ENCODE measurements at places on chromosomes 6 and 20.

GRCh38 chr6:34585512-34586061 is 29.5 kb upstream of the SPDEF start:
- DNase-seq: no peak

- DNase-seq: no peak
Measured at GRCh38 chr20:52621401-52621800, 350.8 kb upstream of the TSHZ2 start.

DNA sequence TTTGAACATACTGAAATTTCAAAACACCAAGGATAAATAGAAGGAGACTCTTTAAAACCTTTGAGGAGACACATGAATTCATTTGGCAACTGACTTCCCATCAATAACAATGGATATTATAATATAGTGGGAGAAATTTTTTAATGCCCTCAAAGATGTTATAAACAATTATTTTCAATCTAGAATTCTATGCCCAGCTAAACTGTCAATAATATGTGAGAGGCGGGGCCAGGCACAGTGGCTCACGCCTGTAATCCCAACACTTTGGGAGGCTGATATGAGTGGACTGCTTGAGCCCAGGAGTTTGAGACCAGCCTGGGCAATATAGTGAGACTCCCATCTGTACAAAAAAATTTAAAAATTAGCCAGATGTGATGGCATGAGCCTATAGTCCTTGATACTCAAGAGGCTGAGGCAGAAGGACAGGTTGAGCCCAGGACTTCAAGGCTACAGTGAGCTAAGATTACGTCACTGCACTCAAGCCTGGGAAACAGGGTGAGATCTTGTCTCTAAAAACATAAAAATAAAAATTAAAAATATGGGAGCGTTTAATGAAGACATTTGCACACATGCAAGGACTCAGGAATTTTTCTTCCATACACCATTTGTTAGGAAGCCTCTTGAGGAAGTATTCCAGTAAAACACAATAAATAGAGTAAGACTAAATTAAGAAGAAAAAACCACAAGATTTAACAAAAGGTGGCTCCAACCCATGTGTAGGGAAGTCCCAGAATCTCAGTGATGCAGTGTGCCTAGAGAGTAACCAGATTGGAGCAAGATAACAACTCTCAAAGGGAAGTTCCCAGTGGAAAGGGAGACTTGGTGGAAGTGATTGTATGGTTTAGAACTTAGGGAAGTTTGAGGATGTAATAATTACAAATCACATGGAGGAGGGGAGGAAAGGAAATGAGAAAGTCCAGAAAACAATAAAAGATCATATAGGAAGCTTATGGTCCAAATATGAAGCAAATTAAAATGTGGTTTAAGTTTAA is 26.3 kb upstream of the ETV7 start:
- DNase-seq: no peak

- no peak for DNase-seq
Measured at GRCh38 chr20:16587066-16587465, 13.8 kb upstream of the KIF16B start.

DNA sequence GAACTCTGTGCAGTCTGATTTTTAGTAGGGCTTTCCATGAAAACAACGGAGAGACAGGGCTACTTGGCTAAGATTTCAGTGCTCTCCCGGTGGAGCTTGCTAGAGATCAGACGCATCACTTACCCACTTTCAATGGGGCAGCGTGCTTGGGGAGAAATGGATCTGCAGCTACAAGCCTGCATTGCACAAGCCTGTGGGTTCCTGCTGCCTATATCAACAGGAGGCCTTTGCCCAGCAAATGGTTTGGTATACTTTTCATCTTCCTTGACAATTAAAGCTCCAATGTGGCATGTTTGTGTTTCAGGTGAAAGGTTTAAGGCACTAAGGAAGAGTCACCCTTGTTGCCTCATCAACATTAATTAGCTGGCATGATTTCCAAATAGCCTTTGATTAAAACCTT is 136.0 kb upstream of the FOXQ1 start:
- DNase-seq: no peak

DNA sequence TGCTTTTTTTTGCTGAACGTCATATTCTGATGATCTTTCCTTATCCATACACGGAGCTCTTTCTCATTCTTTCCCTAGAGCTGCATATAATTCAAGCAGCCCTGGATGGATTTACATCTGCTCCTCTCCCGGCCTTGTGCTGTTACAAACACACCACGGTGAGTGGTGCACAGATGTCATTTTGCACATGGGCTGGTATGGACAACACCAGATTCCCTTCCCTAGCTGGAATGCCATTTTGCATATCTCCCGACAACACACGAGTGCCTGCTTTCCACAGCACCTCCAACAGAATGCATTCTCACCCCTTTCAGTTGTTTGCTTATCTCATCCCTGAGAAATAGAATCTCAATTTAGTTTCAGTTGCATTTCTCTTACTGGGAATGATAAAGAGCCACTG is 69.5 kb upstream of the AFDN start:
- DNase-seq: no peak

DNA sequence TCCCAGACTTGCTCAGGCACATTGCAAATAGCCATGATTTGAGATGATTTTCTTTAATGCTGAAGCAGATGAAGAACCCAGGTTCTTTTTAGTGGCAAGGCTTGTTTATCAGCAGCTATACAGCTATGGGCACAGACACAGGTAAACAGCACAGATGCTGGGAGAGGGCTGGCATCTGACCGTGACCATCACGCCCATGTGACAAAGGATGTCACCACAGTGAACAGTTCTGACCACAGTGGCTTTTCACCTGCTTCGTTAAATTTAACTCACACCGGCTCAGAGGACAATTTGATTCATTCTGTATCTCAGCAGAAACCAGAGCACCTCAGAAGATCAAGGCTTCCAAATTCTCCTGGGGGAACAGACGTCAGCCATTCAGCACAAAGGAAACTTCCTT is 142.6 kb downstream of the CDH26 start:
- DNase-seq: no peak

GRCh38 chr20:1761116-1761515 is 103.5 kb upstream of the SIRPG start:
- DNase-seq: no peak

DNA sequence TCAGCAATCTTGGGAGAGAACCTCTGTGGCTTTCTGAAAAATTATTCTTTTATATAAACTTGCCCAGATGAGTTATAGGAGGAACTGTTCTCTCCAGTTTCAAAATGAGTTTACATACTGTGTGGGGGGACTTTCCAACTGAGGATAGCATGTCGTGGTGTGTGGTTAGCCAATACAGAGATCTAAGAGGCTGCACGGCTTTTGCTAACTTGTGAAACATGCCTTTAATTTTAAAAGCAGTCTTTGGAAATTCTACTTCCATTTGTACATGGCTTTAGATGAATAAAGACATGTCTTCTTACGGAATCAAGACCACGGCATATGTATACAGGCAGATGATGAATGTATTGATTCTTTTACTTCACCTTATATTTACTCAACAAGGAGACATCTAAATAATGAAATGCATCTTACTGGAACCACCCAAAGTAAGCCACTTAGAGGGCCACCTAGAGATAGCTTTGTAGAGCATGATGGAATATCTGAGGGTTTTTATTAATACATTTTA is 39.8 kb downstream of the HIVEP1 start:
- DNase-seq: peak; percentile 64

GRCh38 chr6:24469811-24470210 is 19.6 kb downstream of the GPLD1 start:
- DNase-seq: no peak

GRCh38 chr6:151027936-151028838 is 162.7 kb downstream of the MTHFD1L start:
- DNase-seq: no peak

DNA sequence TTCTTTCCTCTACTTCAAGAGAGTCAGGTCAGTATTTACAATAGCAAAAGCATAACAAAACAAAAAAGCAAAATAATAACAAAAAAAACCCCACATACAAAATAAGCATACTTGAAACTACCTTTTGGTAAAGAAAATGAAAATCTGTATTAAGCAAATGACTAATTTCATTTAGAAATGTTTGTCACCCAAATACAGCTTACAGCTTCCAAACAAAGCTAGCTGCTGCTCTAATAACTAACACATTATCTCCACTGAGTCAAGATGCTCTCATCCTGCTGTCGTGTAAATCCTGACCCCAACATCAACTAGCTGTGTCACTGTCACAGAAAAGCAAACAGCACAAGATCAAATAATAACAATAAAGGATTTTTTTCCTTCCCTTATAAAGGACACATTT is 21.7 kb downstream of the MAP7 start:
- DNase-seq: no peak

- no peak for DNase-seq
Measured at GRCh38 chr6:23503173-23503572, 622.8 kb upstream of the NRSN1 start.

DNA sequence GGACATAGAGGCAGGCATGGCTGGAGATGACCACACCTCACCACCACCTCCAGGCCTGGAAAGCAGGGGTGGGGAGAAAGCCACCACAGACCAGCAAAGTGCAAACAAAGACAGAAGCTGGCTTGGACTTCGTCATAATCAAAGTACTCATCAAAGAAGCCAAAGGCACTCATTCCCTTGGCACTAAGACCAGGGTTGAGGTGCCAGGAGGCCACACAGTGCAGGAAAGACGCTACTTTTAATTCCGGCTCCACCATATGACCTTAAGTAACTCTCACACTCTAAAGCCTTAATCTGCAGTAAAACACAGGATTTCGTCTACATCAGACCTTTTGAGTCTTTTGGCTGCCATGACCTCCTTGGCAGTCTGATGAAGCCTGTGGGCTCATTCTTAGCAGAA is 123.1 kb downstream of the HIVEP2 start:
- no peak for DNase-seq

DNA sequence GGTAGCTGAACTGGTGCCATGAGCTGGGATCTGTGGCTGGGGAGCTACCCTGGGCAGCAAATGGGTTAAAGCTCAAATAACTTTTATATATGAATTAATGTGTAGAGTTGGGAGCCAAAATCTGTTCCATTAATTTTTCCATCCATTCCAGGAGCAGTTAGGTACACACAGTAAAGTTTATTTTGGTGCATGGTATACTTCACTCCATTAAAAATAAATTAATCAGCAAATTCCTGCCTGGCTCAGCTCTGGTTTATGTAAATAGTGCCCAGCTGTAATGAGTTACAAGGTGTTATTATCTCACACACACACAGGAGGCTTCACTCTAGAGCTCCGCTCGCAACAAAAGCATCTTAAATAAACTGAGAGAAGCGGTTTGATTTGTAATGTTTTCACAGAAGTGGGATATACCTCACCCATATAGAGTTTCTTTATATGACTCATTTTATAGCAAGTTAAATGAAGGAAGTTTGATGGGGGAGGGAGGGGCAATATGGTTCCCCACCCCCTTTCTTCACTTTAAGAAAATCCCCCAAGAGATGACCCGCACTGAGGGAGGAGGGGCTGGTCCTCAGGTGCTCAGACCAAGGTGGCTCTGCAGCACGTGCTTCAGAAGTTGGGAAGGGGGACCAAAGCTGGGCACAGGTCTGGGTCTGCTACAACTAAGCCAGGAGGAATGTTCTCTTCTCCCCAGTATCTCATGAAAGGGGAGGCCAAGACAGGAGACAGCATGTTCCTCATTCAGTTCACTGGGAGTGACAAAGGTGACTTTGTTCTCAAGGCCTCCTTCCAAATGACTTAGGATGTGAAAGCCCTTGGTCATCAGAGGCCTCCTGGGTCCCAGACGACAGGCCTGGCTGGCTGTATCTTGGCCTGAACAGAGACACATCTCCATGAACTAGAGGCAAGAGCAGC is 10.5 kb upstream of the FAM83C start:
- DNase-seq: no peak

GRCh38 chr20:49765413-49765736 is 47.3 kb upstream of the SLC9A8 start:
- DNase-seq: no peak

DNA sequence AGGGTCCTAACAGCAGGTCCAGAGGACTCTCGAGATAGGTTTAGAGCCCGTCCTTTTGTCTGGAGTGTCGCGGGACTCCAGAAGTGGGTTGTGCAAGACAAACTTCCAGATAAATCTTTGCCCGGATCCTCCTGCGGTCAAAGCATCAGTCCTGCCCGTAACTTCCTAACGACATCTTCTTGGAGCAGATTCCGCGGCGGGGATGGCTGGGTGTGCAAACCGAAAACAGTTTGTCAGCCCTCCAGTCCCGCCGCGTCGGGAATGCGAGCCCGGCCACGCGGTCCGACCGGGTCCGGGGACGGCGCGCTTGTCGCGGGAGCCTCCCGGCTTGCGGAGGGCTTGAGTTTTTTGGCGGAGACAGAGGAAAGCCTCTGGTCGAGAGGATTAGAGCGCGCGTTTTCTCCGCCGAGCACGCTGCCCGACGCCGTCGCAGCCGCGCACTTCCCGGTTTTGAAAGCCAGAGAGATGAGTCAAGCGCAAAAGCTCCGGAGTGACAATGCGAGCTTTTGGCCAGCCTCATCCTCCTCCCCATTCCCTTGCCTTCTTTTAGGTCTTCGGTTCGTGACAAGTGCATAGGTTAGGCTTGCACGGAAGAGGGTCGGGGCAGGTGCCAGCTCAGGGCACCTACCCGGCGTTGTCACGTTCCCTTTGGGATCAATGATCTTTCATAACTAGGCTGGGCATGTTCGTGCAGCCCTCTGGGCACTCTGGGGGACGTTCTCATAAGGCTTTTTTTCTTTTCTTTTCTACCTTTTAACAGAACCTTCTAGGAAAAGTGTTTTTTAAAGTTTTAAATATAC is 91.3 kb upstream of the PRDM1 start:
- peak; percentile 50 for DNase-seq

DNA sequence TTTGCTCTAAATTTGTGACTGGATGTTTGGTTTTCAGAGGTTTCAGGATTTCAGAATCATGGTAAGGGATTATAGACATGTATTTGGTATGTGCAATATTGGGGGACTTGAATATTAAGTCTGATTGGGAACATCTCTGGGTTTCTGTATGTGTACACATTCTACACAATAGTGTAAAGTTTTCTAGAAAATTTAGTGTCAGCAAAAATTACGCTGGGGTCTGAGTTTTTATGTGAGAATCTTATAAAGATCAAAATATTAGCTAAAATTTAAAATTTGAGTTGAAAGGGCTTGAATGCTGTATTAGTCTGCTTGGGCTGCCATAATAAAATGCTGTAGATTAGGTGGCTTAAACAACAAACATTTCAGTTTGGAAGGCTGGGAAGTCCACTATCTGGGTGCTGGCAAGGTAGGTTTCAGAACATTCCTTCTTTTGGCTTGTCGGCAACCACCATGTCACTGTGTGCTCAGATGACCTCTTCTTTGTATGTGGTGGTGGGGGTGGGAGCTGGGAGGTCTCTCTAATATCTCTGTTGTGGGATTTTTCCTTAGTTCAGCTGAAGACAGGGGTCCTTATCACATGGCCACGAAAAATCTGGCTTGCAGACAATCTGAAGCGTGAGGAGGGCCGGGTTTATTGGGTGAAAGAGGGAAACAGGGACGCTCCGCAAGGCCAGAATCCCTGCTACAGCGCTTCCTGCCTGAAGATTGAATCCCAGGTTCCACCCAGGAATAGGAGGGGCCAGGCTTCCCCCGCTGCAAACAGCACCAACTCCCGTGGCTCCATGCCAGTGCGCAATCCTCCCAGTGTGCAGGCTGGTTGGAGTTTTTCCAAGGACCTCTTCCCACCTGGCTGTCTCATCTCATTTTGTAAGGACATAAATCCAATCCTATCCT is 299.7 kb downstream of the PLCB1 start:
- DNase-seq: no peak

All from GM13976 (cell line).